Cortex of kidney (tissue), 1 donor: ENCODE measurements at places on chromosomes 3 and 15.

- no peak for DNase-seq
These were observed 815.1 kb downstream of the VGLL3 start for GRCh38 chr3:86175593-86176444.

DNA sequence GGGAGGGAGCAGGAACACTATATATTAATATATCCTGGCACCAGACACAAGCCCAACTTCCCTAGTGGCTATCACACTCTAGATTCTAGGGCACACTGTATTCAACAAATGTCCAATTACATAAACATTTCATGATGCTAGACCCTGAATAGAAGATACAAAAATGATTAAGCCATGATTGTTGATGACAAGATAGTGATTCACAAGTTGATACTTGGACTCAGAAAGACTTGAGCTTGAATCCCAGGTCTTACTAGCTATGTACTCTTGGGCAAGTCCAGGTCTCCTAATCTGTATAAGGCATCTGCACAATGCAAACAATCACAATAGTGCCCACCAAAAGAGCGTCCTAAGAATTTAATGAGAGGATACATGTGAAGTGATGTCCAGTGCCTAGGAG is 10.0 kb upstream of the SNTN start:
- DNase-seq: no peak

DNA sequence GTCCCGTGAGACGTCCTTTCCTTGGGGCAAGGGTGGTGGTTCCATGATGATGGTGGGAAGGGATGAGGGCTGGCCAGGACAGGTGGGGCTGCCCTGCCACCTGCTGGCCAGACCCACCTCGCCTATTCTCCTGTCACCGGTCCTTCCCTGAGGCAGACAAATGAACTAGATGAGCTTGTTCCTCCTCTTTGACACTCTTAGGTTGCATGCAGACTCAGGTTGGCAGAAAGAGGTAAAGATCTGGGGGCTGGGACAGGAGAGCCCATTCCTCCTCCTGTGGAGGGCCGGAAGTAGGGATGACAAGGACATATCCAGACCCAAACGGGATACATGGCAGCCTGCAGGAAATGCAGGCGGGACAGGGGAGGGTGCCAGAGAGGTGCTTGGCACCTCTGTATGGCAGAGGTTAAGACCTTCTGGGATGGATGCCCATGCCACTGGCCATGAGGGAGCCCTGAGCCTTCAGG is 38.6 kb downstream of the ACSBG1 start:
- no peak for DNase-seq

DNA sequence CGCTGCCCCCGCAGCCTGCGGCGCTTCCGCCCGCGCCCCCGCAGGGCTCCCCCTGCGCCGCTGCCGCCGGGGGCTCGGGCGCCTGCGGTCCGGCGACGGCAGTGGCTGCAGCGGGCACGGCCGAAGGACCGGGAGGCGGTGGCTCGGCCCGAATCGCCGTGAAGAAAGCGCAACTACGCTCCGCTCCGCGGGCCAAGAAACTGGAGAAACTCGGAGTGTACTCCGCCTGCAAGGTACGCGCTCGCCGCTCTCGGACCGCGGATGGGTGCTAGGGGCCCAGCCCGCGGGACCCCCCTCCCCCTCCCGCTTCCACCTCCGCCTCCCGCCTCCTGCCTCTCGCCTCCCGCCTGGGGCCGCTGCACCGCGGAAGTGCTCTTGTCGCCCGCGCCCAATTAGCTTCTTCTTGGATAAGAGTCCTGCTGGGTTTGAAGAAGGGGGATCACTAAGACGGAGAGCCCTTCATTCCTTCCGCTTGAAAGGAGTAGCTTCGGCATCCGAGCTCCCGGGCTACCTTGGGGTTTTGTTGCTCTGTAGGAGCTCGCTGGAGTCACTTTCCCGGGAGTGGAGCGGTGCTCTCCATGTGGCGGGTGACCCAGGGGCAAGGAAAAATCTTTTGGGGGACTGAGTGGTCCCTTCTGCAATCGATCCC is 426 bp downstream of the KAT2B start:
- DNase-seq: peak; percentile 23

- DNase-seq: no peak
These were observed 381.2 kb downstream of the RSL24D1 start for GRCh38 chr15:54815556-54815955.

GRCh38 chr3:169268286-169268776 is 395.2 kb downstream of the MECOM start:
- DNase-seq: no peak

GRCh38 chr3:126132751-126133511 is 47.5 kb downstream of the ALDH1L1 start:
- no peak for DNase-seq

DNA sequence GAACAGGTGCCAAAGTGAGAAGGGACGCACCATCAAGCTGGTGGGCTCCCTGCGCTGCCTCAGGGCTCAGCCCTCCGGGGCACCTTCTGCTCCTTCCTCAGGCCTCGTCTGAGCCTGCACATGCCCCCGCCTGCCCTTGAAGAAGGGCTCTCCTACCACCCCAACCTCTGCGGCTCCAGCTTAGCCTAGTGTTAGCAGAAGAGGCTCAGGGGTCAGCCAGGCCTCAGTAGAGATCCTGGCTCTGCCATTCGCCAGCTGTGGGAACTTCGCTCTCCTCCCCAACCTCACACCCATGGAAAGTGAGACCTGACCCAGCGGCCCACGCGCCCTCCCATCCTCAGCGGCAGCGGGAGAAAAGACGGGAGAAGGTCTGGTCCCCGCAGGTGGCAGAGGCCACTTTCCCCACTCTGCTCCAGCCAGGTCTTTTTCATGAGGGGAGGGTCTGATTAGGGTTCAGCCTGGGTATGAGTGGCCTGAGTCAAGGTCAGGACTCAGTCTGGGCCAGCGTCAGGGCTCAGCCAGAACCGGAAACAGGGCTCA is 8.2 kb downstream of the GRIP2 start:
- DNase-seq: no peak

DNA sequence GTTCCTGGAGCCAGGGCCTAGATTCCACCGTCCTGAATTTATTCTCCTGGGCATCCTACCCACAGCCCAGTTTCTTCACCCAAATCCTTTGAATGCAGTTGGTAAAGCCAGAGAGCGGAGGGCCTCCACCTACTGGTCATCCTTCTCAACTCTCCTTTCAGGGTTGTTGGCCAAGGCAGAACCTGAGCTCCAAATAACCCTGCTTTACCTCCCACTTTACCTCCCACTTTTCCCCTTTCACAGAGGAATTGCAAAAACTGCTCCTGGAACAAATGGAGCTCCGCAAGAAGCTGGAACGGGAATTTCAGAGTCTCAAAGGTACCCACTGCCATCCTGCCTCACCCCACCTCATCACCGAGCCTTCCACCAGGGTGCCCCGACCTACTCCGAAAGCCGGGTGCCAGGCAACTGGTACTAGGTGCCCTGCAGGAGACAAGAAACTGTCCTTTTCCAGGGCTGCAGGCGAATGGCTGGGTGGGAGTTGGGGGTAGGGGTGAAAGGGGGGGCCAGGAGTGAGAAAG is 6.8 kb downstream of the SKOR1 start:
- no peak for DNase-seq

DNA sequence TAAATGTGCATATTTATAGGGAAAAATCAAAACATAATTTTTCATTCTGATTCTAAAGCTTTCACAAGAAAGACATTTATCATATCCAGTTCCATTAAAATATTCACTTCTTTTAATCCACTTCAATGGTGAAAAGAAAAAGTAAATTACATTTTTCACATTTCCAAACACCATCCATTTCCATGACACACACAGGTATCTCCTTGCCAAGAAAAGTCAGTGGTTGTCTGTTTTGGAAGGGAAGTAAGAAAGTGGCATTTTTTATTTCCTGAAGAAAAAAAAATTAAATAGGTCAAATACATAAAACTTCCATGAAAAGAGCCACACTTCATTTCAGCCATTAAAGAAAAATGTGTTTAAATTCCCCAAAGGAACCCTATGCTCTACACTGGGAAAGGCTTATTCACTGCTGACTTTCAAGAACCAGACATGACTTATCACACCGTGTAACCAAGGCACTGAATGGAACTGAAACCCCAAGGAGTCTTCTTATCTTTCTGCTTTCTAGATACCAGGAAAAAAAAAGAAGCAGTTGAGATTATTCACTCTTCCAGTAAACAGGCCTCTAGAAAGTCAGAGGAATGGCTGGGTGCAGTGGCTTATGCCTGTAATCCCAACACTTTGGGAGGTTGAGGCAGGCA is 44.5 kb downstream of the OSBPL10 start:
- DNase-seq: no peak

DNA sequence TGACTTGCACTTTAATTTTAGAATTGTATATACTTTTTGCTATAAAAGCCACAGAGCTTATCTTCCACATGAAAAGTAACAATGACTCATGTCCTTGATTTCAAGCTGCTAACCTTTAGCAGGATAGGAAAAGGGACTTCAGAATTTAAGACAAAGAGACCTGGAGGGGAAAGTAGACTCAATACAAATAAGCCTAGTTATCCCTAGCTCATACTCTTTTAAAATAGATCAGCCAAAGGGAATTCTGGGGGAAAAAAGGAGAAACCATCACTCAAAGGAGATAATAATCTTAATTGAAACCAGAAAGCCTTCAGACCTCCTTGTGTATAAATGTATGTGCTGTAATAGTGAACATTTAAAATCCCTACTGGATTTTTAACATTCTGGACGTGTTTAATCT is 930.3 kb downstream of the NTRK3 start:
- DNase-seq: no peak

DNA sequence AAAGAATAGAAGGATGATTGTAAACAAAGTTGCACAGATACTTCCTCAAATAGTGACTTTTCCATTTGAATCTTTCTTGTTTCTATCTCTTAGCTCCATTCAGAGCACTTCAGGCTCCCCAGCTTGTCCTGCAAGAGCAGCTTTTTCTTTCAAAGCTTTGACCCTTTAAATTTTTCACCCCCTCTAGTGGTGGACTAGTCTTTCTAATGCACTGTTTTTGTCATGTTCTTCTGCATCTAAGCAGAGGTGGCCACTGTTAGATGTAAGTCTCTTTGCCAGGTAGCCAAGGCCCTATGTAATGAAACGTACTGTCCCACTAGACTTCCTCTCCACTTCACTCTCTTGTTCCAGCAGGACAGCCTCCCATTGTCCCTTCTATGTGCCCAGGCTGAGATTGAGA is 74.0 kb upstream of the MANF start:
- DNase-seq: no peak

DNA sequence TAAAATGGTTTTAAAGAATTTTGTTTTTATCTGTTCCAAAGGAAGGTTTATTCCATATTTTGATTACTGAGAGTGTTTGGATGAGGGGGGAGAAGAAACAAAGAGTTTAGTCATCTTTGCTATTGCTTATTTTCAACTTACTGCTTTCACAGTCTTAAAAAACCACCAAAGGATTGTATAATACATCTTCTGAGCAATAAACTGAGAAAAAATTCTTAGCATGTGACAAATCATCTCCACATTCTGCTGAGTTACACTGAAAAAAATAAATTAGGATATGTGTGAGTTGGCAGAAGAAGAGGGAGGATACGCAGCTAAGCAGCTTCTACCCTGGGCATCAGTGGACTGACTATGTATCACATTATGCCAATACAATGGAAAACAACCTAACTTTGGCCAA is 23.2 kb upstream of the ACTC1 start:
- no peak for DNase-seq

DNA sequence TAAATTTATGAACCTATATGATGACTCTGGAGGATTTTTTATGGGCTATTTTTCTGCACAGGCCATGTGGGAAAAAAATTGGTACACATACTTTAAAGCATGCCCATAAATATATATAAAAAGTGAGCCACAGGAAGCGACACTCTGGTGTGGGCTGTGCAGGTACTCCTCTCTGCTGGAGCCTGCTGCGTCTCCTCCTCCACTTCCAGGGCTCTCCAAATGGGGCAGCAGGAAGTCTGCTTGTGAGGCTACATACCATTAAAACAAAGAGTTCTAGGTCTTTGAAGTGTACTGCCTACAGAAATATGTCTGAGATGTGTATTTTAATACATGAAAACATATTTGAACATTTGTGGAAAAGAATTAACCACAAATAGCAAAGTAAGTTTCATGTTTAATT is 135.1 kb downstream of the CTNNB1 start:
- no peak for DNase-seq

- no peak for DNase-seq
These were observed 4.4 kb upstream of the ENTPD3 start for GRCh38 chr3:40382617-40382979.

- DNase-seq: no peak
These were observed 141.8 kb downstream of the XXYLT1 start for GRCh38 chr3:195129072-195129643.

GRCh38 chr15:39579487-39580116 is 1.3 kb upstream of the THBS1 start:
- no peak for DNase-seq

GRCh38 chr3:99713440-99713839 is 75.0 kb downstream of the COL8A1 start:
- DNase-seq: no peak

DNA sequence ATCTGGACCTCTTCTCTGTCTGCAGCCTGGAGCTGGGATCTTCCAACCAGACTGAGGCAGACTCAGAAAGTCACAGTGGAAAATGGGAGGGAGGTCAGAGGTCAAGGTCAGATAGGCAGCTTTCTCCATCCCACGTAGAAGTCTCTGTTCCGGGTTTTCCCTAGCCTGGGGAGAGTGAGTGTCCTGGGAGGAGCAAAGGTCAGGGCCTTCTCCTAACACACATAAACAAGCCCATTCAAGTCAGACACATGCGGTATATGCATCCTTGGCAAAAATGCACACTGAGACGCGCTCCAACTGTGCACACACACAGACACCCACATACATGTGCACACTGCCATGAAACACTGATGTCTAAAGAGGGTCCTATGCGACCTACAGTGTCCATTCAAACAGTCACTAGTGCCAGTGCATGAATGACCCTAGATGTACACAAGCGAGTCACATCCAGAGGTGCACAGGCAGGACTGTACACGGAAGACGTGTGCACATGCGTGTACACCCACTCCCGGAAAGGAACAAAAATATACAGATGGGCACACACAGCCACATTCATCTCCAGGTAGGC is 681 bp downstream of the TWF2 start:
- DNase-seq: no peak

- DNase-seq: no peak
These were observed 6.1 kb downstream of the GATA2 start for GRCh38 chr3:128486681-128487537.

GRCh38 chr3:85360742-85361387 is 402.1 kb downstream of the CADM2 start:
- no peak for DNase-seq

- no peak for DNase-seq
These were observed 213.3 kb downstream of the SLC9A9 start for GRCh38 chr3:143634991-143635390.

GRCh38 chr15:74812533-74812932 is at the start of gene LMAN1L:
Gene LMAN1L, plus strand, starts transcription at chr15:74812835. Its CDS starts 20 bp downstream, at chr15:74812855.
- DNase-seq: no peak

GRCh38 chr3:181313335-181313734 is 323.8 kb upstream of the DNAJC19 start:
- no peak for DNase-seq

GRCh38 chr15:50786871-50787270 is 21.4 kb upstream of the SPPL2A start:
- no peak for DNase-seq

- no peak for DNase-seq
These were observed 6.1 kb downstream of the RASGRP1 start for GRCh38 chr15:38558372-38559059.

- DNase-seq: no peak
These were observed 11.2 kb downstream of the C3orf52 start for GRCh38 chr3:112097378-112097777.
